ENCODE measurements at places on chromosomes 16 and 17.

- no peak for DNase-seq
Observed at GRCh38 chr16:16027728-16028310, 78.4 kb downstream of the ABCC1 start.

DNA sequence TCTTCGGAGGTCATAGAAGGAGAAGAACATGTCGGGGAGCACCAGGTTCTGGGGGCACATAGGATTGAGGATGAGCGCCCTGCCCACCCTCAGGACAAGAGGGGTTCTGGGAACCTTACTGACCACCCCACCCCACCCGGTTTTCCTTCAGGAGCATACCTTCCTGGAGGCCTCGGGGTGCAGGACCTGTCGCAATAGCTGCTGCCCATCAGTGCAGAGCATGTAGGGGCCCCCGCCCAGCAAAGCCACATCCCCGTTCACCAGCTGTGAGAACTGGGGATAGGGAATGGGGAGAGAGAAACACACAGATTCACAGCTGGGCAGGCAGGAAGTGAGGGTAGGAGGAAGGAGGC lies 2.1 kb downstream of the ESRP2 start:
- DNase-seq, result no peak

DNA sequence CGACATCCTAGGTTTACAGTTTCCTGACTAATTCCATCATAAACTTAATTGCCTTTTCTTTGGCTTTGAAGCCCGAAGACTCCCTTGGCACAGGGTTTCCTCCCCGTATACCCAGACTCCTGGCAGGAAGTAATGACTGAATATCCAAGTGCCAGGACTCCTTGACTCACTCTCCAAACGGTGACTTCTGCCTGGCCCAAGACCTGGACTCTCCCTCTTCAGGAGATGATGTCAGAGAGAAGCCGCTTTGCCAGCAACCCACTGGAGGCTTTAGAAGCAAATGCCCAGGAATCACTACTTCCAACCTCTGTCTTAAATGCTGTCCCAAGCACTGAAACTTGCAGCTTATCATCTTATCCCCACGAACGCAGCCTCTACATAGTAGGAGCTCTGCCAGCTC lies 146.5 kb downstream of the RGS9 start:
- DNase-seq, result no peak

DNA sequence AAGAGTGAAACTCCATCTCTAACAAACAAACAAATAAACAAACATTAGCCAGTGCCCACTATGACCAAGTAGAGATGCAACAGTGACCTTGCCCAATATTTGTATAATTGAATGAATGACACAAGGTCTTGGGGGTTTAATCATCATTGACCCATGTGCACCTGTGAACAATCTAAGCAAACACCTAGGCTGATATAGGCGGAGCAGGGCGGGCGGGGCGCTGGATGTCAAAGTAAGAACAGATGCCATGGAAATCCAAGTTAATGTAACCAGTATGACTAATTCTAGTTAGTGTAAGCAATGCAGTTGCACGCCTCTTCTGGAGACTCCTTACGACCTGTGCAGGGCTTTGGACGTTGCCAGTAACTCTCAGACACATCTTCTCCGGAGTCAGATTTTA lies 17.6 kb downstream of the RCVRN start:
- DNase-seq, result no peak

DNA sequence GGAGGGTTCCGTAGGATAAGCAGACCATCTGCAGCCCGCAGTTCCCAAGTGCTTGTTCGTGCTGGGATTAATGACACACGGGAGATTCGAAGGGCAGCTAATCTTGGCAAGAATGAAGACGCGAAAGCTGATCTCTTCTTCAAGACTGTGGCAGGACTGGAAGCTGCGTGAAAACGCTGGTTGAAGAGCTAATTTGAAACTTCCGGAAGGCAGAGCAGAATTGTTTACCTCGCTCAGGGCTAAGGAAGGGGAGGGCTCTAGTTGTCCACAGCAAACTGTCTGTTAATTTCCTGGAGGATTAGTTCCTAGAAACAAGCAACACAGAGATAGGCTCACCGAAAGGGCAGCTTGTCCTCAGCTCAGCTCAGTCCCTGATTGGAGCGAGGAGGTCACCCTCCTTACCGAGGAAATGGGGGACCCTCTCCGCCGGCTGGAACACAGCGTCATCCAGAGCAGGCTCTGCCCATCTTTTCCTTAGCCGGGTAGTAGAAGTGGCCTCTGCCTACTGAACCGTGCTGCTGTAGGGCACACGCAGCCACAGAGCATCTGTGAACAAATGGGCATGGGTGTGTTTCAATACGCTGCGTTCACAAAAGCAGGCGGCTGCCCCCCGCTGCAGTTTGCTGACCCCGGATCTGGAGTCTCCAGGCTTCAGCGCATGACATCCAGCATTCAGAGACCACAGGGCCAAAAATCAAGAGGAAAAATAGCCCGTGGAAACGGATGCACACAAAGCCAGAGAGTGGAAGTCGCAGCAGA lies 16.7 kb upstream of the BAIAP2 start:
- DNase-seq, result no peak

DNA sequence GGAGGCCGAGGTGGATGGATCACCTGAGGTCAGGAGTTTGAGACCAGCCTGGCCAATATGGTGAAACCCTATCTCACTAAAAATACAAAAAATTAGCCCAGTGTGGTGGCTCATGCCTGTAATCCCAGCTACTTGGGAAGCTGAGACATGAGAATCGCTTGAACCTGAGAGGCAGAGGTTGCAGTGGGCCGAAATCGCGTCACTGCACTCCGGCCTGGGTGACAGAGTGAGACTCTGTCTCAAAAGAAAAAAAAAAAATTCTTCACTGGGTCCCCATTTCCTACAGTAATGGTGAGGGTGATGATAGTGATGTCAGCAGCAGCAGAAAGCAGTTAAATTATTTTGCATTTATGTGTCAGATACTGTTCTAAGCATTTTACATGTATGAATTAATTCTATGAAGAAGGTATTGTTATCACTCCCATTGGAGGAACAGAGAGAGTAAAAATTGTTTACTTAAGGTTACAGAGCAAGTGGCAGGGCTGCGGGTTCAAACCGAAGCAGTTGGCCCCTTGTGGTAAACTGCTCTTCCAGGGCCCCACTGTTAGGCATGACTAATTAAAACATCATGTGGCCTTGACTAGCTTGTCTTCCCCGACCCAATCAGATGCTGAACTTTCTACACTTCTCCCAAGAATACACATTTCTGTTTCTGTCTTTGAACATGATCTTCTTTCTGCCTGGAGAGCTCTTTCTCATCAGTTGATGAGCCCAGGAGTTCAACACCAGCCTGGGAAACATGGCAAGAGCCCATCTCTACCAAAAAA lies 45.8 kb downstream of the STAT3 start:
- no peak for DNase-seq

DNA sequence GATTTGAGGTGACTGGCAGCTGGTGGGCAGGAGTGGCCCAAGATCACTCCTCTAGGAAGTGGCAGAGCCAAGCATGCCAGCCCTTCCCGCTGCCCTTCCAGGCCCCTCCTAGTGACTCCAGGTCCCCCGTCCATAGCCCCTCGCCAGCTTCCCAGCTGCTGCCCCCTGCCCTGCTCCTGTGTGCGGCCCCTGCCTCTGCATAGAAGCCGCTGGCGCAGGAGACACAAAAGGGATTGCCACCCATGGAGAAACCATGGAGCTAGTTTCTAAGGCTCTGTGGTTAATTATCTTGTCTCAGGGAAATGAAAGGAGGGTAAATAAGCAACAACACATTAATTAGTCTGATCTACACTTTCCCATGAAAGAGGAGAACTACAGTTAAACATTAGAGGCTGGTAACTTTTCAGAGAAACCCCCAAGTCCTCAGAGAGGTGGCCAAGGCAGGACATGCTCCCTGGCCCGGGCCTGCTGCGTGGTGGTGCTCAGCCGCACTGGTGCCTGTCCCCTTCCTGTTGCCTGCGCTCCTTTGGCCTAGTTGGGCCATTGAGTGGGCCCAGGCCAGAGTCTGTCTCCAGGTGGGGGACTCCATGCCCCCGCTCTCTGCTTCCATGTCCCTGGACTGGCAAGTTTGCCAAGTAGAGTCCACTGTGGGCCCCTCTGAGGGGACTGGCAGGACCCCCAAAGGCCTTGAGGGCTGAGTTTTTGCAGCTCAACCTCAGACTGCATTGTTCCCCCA lies 65.2 kb downstream of the PRMT7 start:
- no peak for DNase-seq

- no peak for DNase-seq
Observed at GRCh38 chr16:80161799-80162739, 378.7 kb upstream of the DYNLRB2 start.

GRCh38 chr17:5580969-5581368 lies 3.3 kb downstream of the NLRP1 start:
- no peak for DNase-seq

- DNase-seq, result no peak
Observed at GRCh38 chr16:22670044-22670536, 143.9 kb upstream of the HS3ST2 start.

DNA sequence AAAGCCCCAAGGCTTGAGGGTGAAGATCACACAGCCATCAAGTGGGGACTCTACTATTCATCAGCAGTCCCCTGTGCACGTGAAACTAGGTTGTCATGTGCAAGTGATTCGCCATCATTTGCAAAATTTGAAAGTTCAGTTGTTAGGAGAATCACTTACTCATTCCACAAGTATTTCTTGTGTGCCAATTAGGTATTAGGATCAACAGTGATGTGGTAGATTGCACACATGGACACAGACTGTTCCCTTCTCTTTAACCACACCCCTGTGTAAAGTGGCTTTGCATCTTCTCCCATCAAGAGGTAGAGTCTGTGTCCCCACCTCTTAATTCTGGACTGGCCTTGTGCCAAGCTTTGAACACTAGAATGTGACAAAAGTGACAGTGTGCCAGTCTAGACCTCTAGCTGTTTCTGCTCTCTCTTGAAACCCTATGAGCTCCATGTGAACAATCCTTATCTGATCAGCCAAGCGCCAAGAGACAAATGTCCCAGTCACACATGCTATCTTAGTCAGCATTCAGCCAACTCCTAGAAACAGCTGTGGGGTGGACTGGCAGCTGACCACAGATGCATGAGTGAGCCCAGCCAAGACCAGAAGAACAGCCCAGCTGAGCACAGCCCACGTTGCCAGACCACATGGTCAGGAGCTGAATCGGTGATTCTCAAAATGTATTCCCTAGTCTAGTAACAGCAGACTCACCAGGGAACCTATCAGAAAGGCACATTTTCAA lies 31.5 kb upstream of the SHISA9 start:
- DNase-seq, result no peak

DNA sequence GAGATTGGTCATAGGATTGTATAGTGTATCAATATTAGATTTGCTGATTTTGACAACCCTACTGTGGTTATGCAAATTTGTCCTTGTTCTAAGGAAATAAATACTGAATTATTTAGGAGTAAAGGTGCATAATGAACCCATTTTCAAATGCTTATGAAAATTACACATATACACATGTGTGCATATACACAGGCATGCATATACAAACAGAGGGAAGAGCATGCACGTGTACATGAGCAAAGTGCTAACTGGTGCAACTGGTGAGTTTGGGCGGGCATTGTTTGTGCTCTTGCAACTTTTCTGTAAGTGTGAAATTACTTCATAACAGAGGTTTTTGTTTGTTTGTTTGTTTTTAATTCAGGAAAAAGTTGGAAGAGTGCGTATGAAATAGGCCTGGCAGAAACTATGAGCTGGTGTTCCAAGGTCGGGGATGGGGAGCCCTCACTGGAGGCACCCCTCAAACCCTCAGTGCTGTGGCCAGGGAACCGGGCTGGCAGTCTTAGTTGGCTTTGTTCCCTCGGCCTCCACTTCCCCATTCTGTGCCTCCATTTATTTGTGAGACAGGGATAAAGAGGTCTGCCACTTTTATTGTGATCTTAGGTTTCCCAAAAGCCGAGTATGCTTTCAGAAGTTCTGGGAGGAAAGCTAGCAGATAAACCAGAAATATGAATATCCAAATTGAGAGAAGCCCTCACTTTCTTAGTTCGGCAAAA lies 5.8 kb downstream of the DEXI start:
- DNase-seq, result no peak

DNA sequence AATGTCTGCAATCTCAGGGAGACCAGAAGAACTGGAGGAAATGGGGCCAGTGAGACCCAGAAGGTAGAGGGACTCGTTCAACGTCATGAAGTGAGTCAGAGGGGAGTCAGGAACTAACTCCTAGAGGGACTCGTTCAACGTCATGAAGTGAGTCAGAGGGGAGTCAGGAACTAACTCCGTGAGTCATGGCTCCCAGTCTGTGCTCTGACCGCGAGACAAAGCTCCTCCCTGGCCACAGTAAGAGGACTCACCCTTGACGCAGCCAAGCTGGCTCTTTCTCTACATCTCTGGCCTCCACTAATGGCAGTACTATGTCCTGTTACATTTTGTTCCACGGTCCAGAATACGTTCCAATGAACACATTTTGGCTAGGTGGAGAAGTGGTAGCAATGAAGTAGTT lies 902.5 kb downstream of the KCNJ2 start:
- DNase-seq, result no peak

DNA sequence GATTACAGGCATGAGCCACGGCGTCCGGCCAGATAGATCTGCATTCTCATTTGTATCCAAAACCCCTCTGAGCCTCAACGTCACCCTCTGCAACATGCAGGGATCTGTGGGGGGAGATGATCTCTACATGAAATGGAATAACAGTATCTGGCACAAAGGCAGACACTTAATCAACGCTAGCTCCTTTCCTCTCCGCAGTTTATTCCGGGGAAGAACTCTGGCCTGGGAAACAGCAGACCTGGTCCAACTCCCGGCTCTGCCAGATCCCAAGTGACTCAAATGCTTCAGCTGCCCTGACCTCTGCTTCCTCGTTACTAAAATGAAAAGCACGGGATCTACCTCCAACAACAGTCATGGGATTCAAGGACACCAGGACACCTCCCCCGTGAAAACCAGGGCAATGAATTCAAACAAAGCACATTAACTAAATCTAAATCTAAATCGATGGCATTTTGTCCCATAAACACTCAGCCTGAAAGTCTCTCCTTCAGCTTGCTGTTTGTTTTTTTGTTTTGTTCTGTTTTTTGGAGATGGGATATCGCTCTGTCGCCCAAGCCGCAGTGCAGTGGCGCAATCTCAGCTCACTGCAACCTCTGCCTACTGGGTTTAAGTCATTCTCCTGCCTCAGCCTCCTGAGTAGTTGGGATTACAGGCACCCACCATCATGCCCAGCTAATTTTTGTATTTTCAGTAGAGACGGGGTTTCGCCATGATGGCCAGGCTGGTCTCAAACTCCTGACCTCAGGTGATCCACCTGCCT lies 78.2 kb downstream of the NXN start:
- DNase-seq, result no peak

GRCh38 chr17:27846042-27846655 lies 45.8 kb upstream of the NOS2 start:
- no peak for DNase-seq

DNA sequence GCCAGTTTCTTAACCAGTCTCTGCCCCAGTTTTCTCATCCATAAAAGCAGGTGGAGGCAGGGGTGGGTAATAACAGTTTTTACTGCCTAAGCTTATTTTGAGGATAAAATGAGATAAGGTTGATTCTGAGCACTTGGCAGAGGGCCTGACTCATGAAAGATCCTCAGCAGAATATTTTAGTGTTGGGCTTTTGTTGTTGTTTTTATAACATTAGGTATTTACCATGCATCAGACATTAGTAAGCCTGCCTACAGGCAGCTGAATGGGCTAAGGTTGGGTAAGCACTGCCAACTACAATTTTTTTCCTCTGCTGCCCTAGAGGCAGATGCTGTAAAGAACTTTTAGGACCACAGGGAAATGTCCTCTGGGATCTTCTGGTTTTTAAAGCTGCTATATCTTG lies 43.1 kb downstream of the SCNN1G start:
- DNase-seq, result no peak
